Colonic mucosa (tissue), 4 donors: ENCODE measurements at places on chromosomes 7 and 10. TPM values are rescaled to one million over a fixed set of nuclear protein-coding genes. Genes with fewer than 3 reads are reported as not detected.
A peak's percentile ranks its signal among the peaks of the same experiment; 100 is the strongest.

The GFRA1 gene
- total RNA-seq: 4.9 TPM

The PDE1C gene
- total RNA-seq: 1.2 TPM

The UNCX gene
- not detected for total RNA-seq

DNA sequence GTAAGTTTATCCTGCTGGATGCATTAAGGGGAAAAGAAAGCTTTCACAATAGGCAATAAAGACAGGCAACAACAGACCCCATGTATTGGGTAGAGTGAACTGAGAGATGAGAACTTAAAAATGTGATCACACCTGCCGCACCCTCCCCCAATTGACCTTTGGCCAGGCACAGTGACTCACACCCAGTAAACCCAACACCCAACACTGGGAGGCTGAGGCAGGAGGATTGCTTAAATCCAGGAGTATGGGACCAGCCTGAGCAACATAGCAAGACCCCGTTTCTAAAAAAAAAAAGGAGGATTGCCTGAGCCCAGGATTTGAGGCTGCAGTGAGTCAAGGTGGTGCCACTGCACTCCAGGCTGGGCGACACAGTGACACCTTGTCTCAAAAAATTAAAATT is 86.9 kb downstream of the MPP7 start:
- H3K4me1 ChIP-seq: peaks cover 6% of the 10 kb centered on the region
- peak; percentile 78 for DNase-seq
- H3K36me3 ChIP-seq: no peaks in the 10 kb centered on the region
- no peaks in the 10 kb centered on the region for H3K27me3 ChIP-seq
